ENCODE measurements at places on chromosomes 5 and 9. TPM values are rescaled to one million over a fixed set of nuclear protein-coding genes. Genes with fewer than 3 reads are reported as not detected.

GRCh38 chr5:169944922-169945680 lies 35.2 kb downstream of the INSYN2B start:
- no peak for DNase-seq

GRCh38 chr9:30771760-30772159 lies 1612.7 kb upstream of the ACO1 start:
- DNase-seq: no peak

DNA sequence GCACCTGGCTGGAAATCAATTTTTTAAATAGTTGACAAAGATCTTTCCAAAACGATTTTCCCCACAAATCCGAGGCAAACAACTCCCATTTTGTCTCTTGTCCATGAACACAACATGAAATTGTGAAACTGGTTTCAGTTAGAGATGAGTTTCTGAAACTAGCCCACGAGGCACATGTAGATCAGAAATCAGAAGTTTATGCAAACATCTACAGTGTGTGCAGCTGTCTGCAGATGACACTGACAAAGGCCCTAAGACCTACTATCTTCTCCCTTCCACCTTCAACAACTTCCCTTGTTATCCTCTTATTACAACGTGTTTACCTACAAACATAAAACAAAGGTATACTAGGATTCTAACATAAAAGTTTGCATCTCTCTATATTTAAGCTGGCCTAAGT lies 183.3 kb downstream of the DIRAS2 start:
- DNase-seq: no peak

GRCh38 chr5:74167206-74167929 lies 473.2 kb downstream of the ENC1 start:
- no peak for DNase-seq

GRCh38 chr9:110101531-110102161 lies 106.3 kb downstream of the C9orf152 start:
- DNase-seq: no peak

GRCh38 chr5:130077007-130077406 lies 172.7 kb downstream of the CHSY3 start:
- DNase-seq: no peak

DNA sequence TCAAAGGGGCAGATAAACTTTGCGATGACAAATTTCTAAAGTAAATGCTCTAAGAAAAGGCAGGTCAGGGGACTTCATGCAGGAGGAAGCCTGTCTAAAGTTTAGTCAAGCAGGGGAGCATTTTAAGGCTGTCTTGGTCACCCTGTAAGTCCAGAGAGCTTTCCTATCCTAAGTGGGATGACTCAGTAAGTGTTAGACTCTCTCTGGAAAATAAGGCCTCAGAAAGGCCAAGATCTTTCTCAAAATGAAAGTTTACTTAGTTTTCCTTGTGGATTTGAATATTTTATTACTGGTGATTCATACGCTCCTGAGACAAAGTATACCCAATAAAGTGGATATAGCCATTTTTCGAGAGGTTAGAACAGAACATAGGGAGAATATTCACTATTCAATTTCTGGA lies 806.9 kb upstream of the CDH9 start:
- DNase-seq: no peak

- DNase-seq: no peak
Observed at GRCh38 chr9:77215874-77216273, 38.5 kb downstream of the VPS13A start.

- no peak for DNase-seq
Observed at GRCh38 chr5:74082512-74083055, 456.6 kb downstream of the ARHGEF28 start.

GRCh38 chr5:126818736-126819135 lies 41.8 kb downstream of the LMNB1 start:
- DNase-seq: no peak

DNA sequence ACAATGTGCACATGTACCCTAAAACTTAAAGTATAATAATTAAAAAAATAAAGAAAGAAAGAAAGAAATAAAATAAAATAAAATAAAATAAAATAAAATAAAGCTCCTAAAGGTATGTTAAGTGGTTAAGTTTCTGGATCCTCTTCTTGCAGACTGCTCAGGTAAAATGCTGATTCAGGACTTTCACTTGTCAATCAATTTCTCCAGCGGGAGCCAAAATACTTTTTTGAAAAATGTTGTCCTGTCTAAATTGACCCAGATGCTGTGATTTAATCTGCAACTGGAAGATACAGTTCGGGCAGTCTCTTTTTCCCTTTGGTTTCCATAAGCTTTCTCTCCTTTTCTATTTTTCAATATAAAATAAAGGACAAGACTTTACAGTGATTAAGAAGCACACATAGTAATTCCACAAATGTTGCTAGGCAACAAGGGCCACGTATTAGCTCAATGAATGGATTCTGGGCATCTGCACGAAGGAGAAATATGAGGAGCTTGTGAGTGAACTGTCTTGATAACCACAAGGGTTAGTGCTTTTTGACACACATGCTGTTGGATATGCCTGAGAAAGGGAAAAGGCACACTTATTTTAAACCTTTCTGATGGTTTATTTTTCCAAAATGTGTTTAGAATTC lies 38.6 kb downstream of the HTR4 start:
- no peak for DNase-seq

DNA sequence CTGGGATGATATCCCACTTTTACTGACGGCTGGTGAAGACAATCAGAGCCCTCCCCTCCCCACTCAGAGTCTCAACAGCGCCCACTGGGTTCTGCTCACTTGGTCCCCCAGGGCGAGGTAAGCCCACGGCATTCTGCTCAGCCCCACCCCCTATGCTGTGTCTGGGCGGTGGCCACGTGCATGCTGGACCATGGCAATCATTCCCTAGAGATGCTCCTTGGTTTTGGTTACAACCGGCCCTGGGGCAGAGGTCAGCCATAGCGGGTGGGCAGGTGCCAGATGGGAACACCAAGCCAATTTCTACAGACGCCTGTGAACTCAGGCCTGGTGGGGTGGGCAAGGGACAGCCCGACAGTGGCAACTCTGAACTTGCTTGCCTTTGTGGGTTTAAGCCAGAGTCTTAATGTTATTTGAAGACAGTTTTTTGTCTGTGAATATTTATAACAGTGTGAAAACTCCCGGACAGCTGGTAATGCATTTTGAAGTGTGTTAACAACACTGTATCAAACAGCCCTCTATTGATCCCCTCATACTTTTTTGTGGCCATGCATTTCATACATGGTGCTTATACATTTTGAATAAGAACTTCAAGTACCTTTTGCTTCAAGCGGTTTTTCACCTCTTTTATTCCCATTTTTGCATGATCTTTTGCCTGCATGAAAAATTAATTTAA lies 94.2 kb downstream of the CRB2 start:
- no peak for DNase-seq

GRCh38 chr9:91176426-91176825 lies 185.3 kb downstream of the AUH start:
- DNase-seq: no peak

- no peak for DNase-seq
Observed at GRCh38 chr9:134177186-134177585, 12.8 kb upstream of the RNU6ATAC start.

DNA sequence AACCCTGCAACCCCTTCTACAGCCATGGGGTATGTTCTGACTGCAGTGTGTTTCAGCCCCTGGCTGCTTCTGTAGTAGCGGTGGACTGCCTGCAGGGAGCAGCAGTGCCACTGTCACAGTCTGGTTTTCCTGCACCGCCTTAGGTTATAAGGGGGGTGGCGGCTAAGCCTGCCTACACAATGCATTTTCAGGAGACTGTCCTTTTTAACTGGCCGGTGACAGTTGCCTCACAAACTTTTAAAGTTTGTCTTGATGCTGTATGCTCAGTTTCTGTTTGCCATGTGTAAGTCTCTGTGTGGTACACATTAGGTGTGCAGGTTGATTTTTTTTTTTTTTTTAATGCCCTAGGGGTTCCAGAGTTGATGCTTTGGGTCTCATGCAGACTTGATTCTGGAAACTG lies 53.0 kb downstream of the NUP214 start:
- DNase-seq: peak; percentile 63

GRCh38 chr5:3373391-3373790 lies 222.2 kb upstream of the IRX1 start:
- no peak for DNase-seq

DNA sequence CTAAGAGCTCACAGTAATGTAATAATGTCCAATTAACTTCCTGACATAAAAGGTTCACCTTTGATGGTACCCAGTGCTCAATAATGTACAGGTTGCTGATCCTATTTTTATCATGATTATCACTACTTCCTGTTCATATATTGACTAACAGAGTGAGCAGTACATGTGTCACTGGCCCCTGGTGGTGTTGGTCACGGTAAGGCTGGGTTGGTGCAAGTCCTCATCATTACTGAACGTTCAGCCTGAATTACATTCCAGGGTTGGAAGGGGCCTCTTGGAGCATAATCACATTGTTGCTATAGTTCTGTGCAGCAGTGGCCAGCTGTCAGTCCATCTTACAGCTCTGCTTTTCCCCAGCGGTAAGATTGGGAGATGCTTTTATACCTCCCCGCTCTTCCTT lies 24.2 kb upstream of the CKMT2 start:
- no peak for DNase-seq

- DNase-seq: peak; percentile 83
Observed at GRCh38 chr9:75088646-75089372, 495 bp downstream of the OSTF1 start.

GRCh38 chr5:89457411-89458331 lies 574.7 kb upstream of the MEF2C start:
- peak; percentile 80 for DNase-seq

- DNase-seq: no peak
Observed at GRCh38 chr5:15584528-15584927, 84.5 kb downstream of the FBXL7 start.

GPR150 gene
- total RNA-seq: 0.29 TPM

IL7R gene
- total RNA-seq: 1.4 TPM

PCDHA11 gene
- total RNA-seq: 0.06 TPM

RASGEF1C gene
- total RNA-seq: not detected

NKD2 gene
- total RNA-seq: 0.96 TPM

SLC31A2 gene
- 21.5 TPM for total RNA-seq

Measured in psoas muscle (tissue), 8 donors.